ENCODE measurements at places on chromosomes 5 and 9.

GRCh38 chr5:2921651-2922050 lies 170.2 kb upstream of the IRX2 start:
- DNase-seq = no peak

DNA sequence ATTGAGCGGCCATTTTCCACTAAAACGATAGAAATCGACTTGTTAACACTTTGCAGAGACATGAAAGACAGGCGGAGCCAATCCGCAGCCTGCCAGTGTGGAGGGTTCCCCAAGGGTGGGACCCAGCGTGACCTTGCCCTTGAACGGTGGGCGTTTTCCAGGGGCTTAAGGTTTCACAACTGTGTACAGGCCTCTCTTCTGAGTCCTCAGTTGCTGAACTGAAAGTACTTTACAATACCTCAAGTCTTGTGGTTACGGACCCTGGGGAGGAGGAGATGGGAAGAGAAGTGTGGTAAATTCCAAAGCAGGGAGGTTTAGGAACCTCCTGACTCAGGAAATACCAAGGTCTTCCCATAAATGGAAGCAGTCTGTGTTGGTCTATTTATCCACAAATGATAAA lies 68.2 kb upstream of the CKMT2 start:
- DNase-seq = no peak

DNA sequence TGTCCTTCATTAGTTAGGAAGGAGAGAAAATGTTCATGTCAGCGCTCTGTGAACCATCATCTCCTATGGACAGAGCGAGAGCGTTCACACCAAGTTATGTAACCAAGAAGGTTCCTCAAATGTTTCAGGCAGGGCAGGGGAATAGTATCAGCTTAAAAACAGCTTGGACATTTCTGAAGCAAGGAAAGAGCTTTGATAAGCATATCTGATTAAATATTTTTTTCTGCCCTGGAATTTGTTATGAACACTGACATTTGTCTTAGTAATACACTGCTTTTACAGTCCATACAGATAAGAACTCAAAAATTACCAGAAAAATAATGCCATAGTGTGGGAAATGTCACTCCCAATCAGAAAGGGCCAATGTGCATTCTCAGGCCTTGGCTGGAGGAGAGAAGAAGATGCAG lies 66.3 kb upstream of the LIFR start:
- DNase-seq = no peak

GRCh38 chr5:147344861-147345260 lies 110.0 kb downstream of the STK32A start:
- no peak for DNase-seq

DNA sequence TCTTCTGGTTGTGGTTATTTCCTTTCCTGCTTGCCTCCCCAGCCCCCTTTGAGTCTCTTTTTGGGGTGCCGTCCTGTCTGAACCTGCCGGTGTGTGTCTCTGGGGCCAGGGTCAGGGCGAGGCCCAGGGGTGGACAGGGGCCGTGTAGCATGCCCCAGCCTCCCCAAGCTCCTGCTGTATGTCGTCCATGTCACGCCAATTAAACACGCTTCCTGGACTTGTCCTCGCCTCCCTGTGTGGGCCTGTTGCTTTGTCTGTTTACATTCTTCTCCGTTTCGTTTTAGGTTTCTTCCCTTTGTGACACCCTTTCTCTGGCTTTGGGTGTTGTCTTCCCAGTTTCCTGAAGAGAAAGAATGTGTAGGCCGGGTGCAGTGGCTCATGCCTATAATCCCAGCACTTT lies 28.5 kb upstream of the HMCN2 start:
- no peak for DNase-seq

- DNase-seq = no peak
Measured at GRCh38 chr5:82319651-82320376, 41.7 kb upstream of the RPS23 start.

- DNase-seq = no peak
Measured at GRCh38 chr5:81534441-81534840, 140.5 kb upstream of the ACOT12 start.

DNA sequence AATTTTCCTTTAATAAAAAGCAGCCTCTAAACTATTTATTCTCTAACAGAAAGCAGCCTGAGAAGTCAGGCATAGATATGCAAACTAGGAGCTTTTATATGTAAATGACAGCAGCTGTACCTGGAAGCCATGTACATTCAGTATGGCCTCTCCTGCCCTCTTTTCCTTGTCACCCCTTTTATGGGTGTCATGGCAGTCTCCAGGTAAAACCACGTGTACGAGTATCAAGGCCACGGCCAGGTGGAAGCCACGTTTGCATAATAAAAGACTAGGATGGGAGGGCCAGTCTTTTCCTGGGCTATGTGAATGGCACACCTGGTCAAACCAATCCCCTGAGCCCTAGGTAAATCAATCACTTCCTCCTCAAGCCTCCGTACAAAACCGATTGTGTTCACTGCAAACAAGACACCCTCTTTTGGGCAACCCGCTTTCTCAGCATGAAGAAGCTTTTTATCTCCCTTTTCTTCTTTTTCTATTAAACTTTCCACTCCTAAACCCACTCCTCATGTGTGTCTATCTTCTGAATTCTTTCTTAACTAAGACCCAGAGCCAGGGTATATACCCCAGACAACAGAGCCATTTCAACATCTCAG lies 419.5 kb upstream of the CTNND2 start:
- no peak for DNase-seq

Data from cerebellar cortex (tissue), 1 donor.